ENCODE measurements at places on chromosomes 5 and 9.

GRCh38 chr9:112887381-112887780 lies 3.3 kb downstream of the SLC46A2 start:
- DNase-seq = no peak

DNA sequence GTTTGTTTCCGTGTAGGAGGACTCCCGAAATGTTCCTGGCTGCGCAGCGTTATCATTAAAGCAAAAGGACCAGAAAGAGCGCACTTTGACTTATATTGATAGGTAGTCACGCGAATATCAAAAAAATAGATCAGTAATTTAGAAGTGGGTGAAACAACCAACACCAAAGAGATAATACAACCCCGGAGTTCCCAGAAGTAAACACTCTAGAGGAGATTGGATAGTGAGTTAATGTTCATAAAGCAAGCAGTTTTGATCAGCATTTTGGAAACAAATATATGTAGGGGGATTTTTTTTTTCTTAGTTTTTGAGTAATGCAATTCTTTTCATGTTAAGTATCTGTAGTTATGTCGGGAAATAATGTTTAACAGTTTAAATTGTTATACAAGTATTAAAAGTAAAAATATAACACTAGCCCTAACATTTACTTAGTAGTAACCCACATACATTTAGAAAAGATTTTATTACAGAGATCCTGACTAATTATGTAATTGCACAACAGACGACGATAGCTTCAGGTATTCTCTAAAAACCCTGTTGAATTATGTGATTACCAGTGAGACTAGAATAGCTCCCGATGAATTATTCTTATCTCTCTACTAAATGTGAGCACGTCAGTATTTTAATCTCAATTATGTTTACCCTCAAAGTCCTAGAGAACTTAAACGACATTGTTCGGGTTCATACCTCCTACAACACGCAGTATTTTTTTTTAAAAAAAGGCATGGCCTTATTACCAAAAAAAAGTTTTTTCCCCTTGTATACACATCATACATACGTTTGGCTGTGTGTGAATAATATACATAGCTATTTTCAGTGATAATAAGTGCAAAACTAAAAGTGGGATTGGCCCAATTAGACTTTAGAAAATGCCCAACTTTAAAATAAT lies 9.4 kb upstream of the NFIB start:
- DNase-seq = no peak

DNA sequence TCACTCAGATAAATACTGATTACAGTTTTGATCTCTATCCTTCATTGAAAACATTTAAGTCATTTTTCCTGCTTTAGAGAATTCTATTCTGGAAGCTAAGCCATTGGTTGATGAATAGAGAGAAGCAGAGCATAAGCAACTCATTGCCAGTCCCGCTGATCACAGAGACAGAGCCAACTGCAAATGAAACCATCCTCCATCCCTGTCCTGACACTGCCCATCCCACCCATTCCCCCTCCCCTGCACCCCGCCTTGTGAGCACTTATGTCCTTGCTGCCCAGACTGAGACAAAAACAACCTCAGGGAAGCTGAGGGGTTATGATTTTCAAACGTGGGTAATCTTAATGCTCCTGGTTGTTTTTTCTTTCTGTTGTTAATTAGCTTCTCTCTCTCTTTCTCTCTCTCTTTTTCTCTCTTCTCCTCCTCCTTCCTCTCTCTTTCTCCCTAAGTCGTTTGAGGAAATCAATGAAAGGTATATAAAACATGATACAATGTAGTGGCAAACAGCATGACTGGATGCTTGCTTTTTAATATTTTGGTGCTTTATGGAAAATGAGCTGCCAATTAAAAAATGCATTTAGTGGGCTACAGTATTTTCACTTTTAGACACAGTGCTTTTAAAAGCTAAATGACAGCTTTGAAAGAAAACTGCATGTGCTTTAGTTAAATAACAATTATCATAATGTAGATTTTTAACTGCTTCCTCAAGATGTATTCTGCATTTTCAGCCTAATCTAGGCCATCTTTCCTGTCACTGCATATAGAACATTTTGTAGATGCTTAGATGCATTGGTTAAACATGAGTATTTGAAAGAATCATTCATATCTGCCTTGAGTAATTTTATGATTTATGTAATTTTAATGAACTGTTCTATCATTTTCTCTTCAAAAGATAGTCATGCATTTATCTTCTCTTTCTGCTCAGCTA lies 57.3 kb downstream of the CMYA5 start:
- no peak for DNase-seq

- DNase-seq = no peak
Observed at GRCh38 chr9:74735761-74736160, 152.0 kb downstream of the TRPM6 start.

DNA sequence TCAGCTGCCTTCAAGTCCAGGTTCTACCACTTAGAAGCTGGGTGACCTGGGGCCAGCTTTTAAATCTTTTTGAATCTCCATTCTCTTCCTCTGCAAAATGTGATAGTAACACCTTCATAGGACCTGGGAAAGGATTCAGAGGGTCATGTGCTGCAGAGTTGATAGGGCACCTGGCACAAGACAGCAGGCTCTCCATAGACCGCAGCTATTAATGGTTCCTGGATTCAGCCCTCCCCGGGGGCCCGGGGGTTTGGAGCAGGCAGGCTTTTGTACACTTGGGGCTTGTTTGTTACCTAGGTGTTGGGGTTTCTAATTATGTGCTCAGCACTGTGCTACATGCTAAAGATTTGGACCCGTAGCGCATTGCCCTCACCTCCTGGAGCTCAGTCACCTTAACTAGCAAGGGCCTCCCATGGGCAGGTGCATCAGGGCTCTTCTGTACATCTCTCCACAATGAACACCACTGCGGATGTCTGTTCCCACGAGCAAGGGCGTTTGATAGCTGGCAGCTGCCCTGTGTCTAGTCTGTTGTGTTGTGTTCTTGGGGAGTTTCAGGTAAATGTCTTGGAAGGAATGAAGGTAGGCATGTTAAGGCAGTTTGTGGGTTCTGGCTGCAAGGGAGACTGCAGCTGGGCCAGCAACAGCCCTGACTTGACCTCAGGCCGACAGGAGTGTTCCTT lies 12.1 kb downstream of the PRRC2B start:
- no peak for DNase-seq

DNA sequence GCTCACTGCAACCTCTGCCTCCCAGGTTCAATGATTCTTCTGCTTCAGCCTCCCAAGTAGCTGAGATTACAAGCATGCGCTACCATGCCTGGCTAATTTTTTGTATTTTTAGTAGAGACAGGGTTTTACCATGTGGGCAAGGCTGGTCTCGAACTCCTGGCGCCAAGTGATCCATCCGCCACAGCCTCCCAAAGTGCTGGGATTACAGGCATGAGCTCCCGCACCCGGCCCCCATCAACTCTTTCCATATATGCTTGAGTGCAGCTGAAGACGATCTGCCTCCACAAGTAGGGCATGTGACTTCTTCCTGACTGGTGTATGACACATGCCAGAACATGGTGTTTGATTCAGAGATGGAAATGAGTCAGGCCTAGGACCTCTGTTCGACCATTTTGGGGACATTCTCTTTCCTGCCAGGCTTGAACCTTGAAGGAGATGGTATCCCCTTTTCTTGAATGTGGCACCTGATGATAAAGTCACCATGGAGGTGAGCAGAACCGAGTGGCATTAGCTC lies 7.5 kb upstream of the CNOT6 start:
- DNase-seq = no peak

DNA sequence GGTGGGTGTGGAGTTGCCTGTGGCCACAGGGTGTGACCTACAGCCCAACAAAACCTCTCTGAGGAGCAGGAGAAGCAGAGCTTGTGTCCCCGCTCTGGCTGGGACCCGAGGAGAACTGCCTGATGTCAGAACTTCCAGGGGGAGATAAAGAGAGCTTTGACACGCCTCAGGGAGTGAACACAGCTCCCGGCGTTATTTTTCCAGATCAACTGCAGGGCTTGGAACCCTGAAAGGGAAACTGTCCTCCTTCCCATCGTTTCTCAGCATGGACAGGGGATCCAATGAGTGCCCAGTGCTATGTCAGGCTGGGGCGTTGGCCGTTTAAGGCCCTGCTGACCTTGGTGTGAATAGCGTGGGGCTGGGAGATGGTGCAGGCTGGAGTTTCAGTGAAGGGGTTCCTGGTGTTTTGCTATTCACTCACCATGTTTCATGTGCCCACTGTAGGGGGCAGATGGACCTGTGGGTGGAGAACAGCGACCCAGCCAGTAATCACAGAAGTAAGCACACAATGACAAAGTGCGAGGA lies 22.0 kb downstream of the GADD45G start:
- no peak for DNase-seq

DNA sequence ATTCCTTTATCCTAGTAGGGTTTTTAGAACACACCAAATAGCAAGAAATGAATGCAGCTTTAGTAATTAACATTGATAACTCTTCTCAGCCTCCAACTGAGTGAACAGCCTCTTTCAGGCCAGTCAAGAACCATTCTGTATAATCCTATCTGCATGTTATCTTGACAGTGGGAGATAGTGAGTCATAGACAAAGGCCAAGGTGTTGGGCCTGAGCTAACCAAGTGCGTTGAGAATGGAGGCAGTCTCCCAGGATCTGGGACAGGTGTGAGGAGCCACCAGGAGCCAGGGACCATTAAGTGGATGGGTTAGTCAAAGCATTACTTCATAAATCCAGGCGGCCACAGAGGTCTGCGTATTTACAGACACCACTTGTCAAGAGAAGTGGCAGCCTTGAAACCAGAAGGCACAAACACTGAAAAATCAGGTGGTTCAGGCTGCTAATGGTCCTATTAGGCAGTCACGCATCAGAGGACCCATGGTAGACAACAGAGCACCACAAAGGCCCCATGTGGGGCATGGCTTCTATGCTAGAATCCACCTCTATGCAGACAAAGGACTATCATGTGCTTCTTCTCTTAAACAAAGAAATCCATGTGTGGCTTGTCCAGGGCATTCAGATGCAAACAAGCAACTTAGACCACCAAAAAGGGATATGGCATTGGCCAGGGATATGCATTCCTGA lies 409.7 kb upstream of the PIK3R1 start:
- no peak for DNase-seq

DNA sequence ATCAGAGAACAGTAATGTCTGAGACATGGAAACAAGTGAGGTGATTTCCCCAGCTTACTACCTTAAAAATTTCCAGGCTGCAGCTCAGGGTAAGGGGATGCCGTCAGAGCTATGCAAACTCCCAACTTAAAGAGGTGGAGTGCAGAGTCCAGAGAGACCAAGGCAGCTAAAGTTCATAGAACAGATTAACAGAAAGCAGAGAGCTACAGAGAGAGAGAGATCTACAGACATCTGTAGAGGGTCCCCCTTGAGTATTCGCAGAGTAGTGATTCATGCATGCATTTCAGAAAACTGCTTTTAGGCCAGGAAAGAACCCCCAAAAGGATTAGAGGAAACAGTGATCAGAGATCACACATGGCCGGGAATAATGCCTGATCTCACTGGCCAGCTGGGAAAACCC lies 306.2 kb upstream of the PUM3 start:
- no peak for DNase-seq

- no peak for DNase-seq
Observed at GRCh38 chr5:103307470-103307869, 48.9 kb downstream of the MACIR start.

DNA sequence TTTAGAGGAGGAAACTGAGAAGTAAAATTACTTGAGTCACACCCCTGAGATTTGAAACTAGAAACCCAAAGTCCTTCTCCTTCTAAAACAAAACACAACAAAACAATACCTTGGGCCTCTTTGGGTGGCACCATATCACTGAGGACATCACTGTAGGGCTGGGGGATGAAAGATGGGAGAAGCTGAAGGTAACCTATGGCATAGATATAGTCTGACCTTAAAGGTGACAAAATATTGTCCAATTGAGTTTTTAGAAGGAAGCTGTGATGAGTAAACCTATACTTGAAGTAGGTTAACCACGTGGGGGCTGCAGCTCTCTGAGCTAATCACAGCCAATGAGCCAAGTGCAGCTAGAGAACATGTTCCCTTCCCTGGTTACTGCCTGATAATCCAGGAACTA lies 167.4 kb upstream of the CD180 start:
- DNase-seq = no peak

GRCh38 chr9:28770226-28770625 lies 1196.9 kb upstream of the C9orf72 start:
- DNase-seq = no peak

DNA sequence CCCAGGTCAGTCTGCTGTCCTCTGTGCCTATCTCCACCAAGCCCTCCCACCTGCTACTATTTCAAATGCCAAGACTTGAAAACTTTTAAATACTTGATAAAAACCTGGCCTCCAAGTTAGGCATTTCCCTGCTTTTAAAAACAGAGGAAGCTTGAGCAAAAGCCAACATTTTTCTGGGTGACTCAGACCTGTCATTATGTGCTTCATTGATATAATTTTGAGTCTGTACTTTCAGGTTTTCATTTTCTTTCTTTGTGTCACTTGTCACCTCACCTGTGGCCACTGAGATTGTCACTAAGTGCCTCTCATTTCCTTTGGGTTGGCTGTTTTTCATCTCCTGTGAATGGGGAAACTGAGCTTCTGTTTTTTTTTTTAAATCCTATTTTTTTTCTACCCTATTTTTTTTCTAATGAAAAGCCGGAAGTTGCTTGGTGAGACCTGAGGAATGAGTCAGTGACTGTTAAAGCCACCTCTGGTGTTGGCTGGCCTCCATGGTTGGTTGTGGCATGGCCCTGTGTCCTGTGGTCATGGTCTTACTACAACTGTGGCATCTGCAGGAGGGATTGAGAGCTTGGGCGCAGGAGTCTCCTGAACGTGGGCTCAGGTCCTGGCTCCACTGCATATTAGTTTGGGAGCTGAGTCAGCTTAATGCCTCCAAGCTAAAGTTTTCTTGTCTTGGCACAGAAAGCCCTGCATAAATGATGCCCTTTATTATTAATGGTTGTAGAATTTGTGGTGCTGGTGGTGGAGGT lies 56.7 kb downstream of the ARHGAP26 start:
- DNase-seq = no peak

DNA sequence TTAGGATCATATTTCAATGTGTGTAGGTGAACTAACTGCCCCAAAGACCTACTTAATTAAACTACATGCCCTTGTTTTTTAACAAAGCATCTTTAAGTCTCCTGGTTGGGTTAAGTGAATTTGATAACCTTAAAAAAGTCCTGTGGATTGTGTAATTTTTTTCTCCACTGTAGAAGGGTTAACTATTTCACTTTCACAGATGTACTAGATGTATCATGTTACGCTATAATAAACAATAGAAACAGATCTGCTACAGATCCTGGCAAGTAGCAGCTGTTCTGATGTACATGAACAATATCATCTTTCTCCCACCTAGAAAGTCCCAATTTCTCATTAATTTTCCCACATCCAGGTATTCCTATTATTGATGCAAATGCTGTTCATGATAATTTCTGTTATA lies 18.9 kb downstream of the KIF24 start:
- DNase-seq = no peak

GRCh38 chr5:122937914-122938313 lies 92.5 kb downstream of the SNX24 start:
- no peak for DNase-seq

DNA sequence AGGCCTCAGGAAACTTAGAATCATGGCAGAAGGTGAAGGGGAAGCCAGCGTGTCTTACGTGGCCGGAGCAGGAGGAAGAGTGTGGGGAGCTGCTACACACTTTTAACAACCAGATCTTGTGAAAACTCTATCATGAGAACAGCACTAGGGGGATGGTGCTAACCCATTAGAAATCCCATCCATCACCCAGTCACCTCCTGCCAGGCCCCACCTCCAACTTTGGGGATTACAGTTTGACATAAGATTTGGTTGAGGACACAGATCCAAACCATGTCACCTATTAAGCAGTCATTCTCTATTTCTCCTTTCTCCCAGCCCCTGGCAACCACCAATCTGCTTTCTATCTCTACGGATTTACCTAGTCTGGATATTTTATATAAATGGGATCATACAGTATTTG lies 26.9 kb downstream of the PBX3 start:
- no peak for DNase-seq

- no peak for DNase-seq
Observed at GRCh38 chr5:150655221-150655620, 5.8 kb upstream of the MYOZ3 start.
